Smooth muscle cell of the coronary artery (primary cell): ENCODE measurements at places on chromosomes 13 and 19. TPM values are rescaled to one million over a fixed set of nuclear protein-coding genes. Genes with fewer than 3 reads are reported as not detected.

Gene ZNF296
- not detected in 2 replicates for total RNA-seq

Gene ZNF285
- 2.7 and 3.2 TPM in 2 replicates for total RNA-seq

Gene TLE6
- 0.12 and 2.1 TPM in 2 replicates for total RNA-seq

Gene ZNF585A
- 2.5 and 7.5 TPM in 2 replicates for total RNA-seq

Gene ZNF556
- 0.08 and 0.12 TPM in 2 replicates for total RNA-seq

Gene SLC10A2
- not detected in 2 replicates for total RNA-seq

Gene GZMM
- total RNA-seq = 0.08 TPM in 1 of 2 replicates, not detected in the other

Gene ACP5
- 0.08 and 8.5 TPM in 2 replicates for total RNA-seq

Gene KASH5
- total RNA-seq = not detected in 2 replicates

Gene CERS1
- 4.4 and 5.7 TPM in 2 replicates for total RNA-seq

Gene GSX1
- not detected in 2 replicates for total RNA-seq

Gene PAK4
- total RNA-seq = 2.5 and 5.6 TPM in 2 replicates

Gene MOB3A
- 11.0 and 13.1 TPM in 2 replicates for total RNA-seq

Gene ATP4B
- total RNA-seq = not detected in 2 replicates

Gene TSSK6
- 1.5 and 2.9 TPM in 2 replicates for total RNA-seq

Gene ITM2B
- total RNA-seq = 81.8 and 168 TPM in 2 replicates

Gene ATP8A2
- total RNA-seq = under 0.01 and 0.08 TPM in 2 replicates

Gene SYNGR4
- total RNA-seq = not detected in 2 replicates

Gene FGF14
- total RNA-seq = under 0.01 TPM in 2 replicates

Gene PTH2
- not detected in 2 replicates for total RNA-seq

Gene C1QTNF9B
- not detected in 2 replicates for total RNA-seq

Gene ZNF682
- total RNA-seq = 1.7 and 1.8 TPM in 2 replicates

Gene IL12RB1
- 0.35 TPM in 1 of 2 replicates, not detected in the other for total RNA-seq

Gene LRRC63
- total RNA-seq = under 0.01 TPM in 1 of 2 replicates, not detected in the other

Gene RPS15
- total RNA-seq = 178 and 496 TPM in 2 replicates

Gene ZNF613
- 5.6 and 8.1 TPM in 2 replicates for total RNA-seq

Gene DUS3L
- total RNA-seq = 22.6 and 40.2 TPM in 2 replicates

Gene ITGBL1
- total RNA-seq = 182 and 183 TPM in 2 replicates

Gene KIR3DL2
- not detected in 2 replicates for total RNA-seq

Gene PDX1
- total RNA-seq = not detected in 2 replicates

Gene HIPK4
- under 0.01 and 0.08 TPM in 2 replicates for total RNA-seq

Gene KLK3
- total RNA-seq = not detected in 2 replicates

Gene FFAR3
- not detected in 2 replicates for total RNA-seq

Gene LILRB4
- not detected in 2 replicates for total RNA-seq

Gene PGLYRP1
- not detected in 2 replicates for total RNA-seq

Gene DAND5
- total RNA-seq = 0.08 TPM in 1 of 2 replicates, not detected in the other

Gene CYP4F2
- total RNA-seq = not detected in 2 replicates

Gene TSHZ3
- 4.6 and 7.4 TPM in 2 replicates for total RNA-seq

Gene TGFBR3L
- 1.3 TPM in 1 of 2 replicates, not detected in the other for total RNA-seq

Gene FSD1
- total RNA-seq = 4.9 and 6.8 TPM in 2 replicates

Gene PRTN3
- not detected in 2 replicates for total RNA-seq

Gene CD33
- not detected in 2 replicates for total RNA-seq

Gene IGFL2
- total RNA-seq = not detected in 2 replicates

Gene COMMD6
- total RNA-seq = 67.9 and 111 TPM in 2 replicates

Gene TMEM86B
- total RNA-seq = 0.98 and 1.2 TPM in 2 replicates

Gene APOE
- total RNA-seq = 5.1 and 263 TPM in 2 replicates
